ENCODE measurements at places on chromosomes 11 and 22.

GRCh38 chr22:48424201-48424627 is 1403.5 kb downstream of the BRD1 start:
- DNase-seq: no peak

GRCh38 chr22:47589271-47590250 is 827.1 kb downstream of the TBC1D22A start:
- DNase-seq: no peak

GRCh38 chr11:84866922-84867321 is 760.2 kb downstream of the DLG2 start:
- no peak for DNase-seq

DNA sequence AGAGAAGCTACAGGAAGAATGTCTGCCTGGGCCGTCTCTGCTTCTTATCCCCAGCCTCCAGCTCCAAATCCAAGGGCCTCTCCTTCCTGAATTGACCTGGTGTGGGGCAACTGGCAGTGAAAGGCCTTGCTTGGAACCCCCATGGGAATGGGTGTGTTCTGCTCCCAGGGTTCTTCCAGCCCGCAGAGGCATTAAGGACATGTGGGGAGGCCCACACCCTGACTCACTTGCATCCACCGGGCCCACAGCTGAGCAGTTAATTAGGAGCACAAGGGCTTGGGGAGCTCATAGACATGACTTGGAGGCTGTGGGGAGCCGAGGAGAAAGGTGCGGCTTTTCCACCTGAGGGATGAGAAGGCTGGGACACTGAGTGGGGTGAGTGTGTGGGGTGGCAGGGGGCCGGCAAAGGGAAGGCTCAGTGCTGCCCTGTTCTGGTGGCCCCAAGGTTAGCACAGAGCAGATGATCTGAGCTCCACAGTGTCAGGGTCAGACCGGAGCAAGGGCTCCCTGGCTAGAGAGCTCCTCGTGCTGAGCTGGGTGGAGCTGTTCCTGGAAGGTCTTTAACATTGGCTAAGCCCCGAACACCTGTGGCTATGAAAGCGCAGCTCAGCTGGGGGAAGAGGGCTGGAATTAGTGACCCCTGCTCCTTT is 64.5 kb upstream of the NECTIN1 start:
- DNase-seq: no peak

GRCh38 chr11:62905296-62905695 is 15.9 kb downstream of the CHRM1 start:
- no peak for DNase-seq

GRCh38 chr11:84372381-84372950 is 1086.3 kb upstream of the CCDC90B start:
- no peak for DNase-seq

DNA sequence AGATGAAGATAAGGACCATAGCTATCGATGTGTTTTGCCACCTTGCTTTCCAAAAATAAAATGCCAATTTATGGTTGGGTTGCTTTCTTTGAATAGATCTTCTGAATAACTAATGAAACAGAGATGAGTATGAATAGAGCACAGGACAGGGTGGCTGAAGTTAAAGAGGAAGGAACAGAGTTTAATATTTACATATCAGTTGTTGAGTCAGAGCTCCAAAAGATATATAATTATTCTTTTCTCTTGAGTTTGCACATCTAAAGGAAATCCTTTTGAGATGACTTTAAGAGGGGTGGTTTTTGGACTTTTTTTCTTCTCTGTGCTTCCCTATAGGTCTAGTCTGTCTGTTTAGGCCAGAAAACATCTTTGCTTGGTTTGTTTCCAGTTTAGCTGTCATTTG is 115.2 kb downstream of the DDX10 start:
- no peak for DNase-seq

DNA sequence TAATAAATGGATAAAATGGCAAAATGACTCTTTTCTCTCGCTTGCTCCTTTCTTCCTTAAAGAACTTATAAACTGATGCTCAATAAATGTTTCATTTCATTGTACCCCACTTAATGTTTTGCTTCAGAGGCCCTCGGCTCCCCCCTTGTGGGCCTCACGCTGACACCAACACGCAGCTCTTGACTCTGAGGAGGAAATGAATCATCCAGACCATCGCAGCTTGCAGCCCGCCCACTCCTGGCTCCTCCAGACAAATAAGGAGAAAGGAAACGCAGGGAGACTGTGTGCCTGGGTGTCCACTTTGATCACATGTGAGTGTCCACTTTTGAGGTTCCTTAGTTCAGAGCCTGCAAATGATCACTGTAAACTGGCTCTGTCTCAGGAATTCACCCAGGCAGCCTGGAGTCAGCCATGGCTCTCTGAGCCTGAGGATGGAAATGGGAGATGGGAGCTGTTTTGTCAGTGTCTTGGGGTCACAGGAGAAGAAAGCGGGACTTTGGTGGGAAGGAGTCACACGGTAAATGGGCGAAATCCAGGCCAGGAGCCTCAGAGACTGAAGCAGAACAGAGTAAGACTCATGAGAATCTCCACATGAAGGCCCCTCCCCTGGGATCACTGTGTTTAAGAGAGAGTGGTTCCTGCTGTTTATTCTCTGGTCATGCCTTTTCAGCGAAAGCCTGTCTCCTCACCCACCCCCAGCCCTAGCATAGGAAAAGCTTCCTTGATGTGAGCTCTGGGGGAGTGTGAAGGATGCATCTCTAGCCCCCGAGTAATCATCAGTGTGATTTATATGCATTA is 96.5 kb downstream of the CWC15 start:
- DNase-seq: peak; percentile 89

DNA sequence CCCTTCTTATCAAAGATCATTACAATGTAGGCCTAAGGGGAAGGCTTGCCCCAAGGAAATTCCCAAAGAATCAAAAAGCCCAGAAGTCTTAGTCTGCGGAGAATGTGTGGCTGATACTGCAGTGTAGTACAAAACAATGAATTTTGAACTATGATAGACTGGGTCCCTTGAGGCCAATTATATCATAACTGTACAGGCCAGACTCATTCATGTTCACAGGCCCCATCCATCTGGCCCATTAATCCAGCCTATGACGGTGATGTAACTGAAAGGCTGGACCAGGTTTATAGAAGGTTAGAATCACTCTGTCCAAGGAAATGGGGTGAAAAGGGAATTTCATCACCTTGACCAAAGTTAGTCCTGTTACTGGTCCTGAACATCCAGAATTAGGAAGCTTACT is 35.2 kb downstream of the IGLL1 start:
- DNase-seq: no peak

DNA sequence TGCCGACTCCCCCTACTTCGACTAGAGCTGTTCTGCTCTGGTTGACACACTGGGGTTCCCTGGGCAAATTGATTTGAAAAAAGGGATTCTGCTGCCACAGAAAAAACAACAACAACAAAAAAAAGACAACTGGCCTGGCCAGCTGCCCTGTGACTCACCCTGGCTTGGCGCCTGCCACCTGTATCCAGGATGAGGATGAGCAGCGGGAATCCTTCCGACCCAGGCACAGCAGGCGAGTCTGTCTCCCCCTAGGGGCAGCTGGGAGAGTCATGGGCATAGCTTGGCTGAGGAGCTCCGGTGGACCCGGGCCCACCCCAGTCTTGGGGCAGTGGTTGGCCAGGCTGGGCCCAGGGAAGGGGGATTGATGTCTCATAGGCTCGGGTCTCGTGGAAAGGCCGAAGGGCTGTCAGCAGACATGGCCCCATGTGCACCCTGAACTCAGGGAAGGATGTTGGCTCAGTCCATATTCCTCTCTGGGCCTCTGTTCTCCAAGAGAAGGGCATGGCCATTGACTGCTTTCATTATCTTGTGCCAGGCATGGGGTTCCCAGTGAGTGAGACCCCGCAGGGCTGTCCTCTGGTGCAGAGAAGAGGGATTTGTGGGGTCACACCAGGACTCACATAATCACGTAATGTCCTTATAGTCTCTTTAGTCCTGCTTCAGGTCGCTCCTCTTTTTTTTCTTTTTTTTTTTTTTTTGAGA is 10.4 kb upstream of the SUN2 start:
- DNase-seq: no peak

DNA sequence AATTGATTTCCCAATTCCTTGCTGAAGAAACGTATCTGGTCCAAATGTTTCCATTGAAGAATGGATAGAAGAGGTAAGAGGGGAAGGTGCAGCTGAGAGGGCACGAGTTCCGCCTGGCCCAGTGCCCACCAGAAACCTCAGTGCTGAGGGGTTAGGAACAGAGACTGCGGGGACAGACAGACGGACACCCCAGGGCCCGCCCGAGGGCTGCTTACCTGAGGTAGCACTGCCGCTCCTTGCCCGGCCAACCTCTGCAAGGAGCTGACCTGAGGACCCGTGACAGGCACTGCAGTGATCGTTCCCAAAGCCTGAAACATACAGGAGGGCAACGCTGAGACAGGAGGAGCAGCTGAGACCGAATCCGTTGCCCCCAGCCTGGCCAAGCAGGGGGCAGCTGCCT is 89.6 kb downstream of the PHF21B start:
- no peak for DNase-seq

DNA sequence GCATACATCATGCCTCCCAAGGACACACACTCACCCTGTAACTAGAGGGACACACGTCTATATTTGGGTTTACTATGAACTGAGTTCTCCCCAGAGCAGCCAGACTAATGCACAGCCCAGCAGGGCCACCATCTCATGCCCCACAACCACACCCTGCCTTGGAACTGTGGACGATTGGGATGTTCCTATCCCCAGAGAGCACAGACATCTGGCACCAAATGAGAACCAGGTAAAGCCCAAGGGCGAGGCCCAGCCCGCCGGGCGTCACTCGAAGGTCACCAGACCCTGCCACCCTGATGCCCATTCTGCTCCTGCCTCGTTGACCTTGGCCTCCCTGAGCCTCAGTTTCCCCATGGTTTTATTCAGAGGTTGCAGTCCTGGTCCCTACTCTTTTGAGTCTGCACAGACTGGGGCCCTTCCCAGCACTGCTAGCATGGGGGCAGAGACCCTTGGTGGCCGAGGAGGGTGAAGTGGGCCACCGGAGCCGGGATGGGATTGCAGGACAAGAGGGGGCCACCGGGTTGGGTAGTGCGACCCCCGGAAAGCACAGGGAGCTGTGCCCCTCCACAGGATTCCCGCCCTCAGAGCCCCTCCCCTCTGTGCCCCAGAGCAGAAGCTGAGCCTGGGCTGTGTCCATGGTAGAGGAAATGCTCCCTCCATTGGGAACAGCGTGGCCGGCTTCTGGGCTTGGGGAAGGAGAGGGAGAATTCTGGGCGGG is 56.8 kb downstream of the IGLL5 start:
- no peak for DNase-seq

DNA sequence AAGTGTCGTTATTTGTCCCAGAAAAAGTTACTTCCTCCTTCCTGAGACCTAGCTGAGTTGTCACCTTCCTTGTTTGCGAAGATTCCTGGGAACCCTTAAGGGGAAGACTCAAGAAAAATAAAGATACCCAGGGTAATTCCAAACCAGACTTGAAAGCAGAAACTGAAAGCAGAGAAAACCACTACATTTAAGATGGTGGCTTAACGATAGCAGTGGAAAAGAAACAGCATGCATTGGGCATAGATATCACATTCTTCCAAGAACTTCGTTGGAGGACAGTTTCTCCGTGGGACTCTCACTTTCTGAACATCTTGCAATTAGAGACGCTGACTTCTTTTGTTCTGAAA is 89.1 kb downstream of the FAM76B start:
- DNase-seq: no peak

DNA sequence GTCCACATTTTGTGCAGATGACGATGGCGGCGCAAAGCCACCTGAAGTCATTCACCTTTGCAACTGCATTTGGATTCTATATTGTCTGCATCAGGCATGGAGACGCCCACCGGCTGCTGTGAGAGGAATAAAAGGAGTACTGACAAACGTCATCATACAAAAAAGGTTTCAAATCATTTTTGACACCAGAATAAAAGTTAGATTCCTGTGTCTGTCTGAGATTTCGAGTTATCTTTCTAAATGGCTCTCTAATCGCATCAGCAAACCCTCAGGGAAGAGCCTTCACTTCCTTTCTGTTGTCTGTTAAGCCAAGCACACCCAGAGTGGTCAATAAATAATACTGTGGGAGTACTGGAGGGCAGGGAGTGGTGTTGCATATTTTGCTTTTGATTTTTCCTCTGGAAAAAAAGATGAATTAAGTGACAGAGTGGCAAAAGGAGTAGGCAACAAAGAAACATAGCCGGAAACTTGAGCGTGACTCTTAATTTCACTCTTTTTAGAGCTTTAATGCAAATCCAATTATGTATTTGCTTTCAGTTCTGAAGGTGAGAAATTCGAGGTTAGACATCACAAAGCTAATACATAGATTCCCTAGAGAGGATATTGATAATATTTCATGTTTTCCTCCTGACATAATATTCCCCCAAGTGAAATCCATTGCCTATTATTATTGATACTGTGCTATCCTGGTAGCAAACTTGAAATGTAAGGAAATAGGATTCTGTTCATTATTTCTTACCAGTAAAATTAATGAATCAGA is 150.8 kb upstream of the MTMR2 start:
- no peak for DNase-seq

DNA sequence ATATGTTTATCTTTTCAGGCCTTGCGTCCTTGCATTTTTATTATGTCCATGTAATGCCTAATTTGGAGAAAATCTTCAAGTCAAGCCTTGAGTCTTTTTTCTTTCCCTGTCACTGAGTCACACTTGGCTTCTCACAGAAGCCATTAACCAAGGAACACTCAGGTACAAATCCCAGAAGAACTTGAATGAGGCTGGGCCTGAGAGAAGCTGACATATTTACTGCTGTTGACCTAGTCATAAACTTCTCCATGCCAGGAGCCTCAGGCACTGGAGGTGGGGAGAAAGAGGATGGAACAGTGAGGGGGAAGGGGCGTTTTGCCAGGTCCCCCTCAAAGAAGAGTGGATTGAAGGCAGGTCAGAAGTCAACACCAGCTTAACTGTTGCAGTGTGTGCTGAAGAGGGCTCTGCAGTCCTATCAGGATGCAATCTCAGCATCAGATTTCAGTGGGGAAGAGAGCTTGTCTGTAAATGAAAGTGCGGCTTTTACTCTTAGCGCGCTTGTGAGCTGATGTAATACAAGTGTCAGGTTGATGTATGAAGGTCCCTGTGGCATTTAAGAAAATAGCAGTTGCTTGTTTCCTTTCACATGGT is 526.0 kb downstream of the ETS1 start:
- no peak for DNase-seq

DNA sequence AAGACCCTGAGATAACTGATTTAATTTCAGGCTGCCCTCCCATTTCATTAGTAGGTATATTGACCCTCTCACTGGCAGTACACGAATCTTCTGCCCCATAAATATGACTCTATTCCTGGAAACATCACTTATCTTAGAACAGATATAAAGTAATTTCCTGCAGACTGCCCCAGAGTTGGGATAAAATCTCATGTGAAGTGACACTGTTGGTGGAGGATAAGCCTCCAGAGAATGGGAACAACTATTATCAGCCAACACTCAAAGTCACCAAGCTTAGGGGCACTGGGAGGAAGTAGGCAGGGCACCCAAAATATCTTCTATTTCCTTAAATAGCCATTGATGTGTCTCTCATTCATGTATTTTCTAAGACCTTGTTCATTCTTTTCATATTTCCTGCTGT is 8.2 kb downstream of the OR51B5 start:
- DNase-seq: no peak

DNA sequence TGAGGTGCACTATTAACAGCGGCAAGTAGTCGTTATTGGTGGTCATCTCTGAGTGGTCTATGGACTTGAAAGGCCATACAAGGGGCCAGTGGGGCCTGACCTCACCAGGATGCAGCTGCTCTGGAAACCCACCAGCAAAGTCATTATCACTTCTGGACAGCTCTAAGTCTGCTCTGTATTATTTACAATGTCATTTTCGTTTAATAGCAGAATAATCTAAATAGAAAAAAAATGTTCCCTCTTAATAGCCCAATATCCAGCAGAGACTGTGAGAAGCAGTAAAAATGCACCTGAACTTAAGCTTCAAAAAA is 85.0 kb upstream of the EED start:
- no peak for DNase-seq

Data from brain pericyte (primary cell).